ENCODE measurements at places on chromosomes 6 and 20.
A peak's percentile ranks its signal among the peaks of the same experiment; 100 is the strongest.

- DNase-seq, result no peak
Measured at GRCh38 chr6:7493866-7494265, 47.6 kb upstream of the DSP start.

GRCh38 chr6:28657769-28658465 is 132.2 kb downstream of the GPX5 start:
- DNase-seq, result peak; percentile 68

DNA sequence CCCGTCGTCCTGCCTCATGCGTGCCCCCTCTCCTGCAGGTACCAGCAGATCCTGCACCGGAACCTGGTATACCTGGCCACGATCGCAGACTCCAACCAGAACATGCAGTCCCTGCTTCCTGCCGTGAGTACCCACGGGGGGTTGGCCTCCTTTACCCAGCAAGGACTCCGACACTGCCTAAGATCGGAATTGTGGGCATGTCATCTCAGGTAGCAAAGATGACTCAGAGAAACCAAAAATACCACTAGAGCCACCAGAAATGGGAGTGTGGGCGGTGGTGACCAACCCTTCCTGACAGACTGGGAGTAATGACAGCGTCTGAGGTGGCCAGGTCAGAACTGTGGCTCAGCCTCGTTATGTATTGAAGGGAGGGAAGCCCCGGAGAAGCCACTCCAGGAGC is 16.3 kb downstream of the SS18L1 start:
- DNase-seq, result no peak

DNA sequence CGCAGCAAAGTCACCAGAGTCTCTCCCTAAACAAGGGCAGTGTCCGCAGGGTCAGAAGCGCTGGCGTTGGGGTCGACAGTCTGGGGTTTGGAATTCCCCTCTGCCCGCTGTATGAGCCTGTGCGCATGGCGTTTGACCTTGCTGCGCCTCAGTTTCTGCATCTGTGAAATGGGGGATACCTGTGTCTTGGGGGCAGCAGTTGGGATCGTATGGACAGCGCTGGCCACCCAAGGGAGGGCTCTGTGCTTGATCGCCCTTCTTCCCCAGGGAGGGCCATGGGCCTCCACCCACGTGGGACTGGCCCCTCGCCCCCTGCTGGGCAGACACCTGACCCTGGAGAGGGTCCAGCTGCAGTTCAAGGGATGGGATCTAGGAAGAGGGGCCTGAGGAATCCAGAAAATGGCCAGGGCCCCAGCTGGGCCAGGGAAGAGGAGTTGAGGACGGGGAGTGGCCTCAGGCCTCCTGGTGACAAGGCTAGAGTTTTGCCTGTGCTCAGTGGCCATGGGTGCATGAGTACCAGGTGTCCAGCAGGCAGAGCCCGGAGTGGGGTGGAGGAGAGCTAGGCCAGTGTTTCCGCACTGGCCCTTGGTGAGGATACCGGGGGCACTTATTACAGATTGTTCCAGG is 26.4 kb upstream of the PHACTR3 start:
- DNase-seq, result no peak

DNA sequence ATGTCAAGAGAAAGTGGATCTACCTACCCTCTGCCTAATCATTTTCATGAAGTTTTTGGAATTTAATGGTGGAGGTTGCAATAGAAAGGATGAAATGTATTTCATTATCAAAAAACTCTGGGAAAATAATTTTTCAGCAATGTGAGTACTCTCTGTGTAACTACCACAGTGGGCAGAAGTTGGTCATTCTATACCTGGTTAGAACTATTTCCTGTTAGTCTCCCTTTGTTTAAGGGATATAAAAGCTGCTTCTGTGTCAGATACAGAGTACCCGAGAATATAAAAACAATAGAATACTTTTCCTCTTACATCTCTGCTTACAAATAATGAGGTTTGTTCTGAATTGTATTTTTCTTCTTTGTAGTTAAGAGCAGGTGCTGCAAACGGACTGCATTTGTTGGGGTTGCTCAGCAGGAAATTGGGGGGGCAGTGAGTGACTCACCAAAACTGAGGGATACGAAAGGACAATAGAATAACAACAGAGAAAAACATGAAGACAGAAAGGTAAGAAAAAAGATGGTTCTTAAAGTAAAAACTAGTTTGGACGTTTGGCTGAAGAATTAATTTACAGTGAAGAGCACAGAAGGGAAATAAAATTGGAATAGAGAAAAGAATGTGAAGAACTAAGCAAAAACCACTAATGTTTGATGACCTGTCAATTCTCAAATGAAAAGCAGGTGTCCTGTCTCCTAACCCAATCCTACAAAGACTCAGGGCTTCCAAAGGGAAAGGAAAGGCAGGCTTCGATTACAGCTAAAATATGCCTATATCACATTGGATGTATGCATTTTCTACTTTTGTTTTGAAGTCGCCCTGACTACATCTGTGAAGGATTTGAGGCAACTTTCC is 703.1 kb downstream of the RFPL4B start:
- DNase-seq, result no peak

GRCh38 chr6:65566117-65566516 is 140.9 kb downstream of the EYS start:
- DNase-seq, result no peak

DNA sequence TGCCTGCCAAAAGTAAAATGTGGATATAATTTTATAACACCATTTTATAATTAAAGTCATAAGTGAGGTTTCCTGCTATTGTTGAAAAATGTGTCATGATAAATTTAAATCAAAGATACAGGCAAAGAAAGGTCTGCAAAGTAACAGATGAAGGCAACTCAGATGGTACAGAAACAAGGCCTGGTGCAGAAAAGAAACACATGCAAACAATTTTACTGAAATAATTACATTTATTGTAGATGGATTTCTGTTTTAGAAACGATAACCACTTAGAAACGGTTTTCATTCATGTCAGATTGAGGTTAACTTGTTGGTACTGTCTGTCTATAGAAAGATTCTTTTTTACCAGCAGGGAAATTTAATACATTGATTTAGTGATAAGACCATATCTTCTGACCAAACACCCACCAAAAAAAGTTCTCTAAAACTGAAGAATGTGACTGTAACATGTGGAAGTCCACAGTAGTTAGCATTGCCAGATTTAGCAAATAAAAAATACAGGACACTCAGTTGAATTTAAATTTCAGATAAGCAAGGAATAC is 105.5 kb upstream of the FERMT1 start:
- no peak for DNase-seq

- no peak for DNase-seq
Measured at GRCh38 chr20:63701329-63702035, 5.0 kb downstream of the TNFRSF6B start.
